ENCODE measurements at places on chromosomes 2 and 18. TPM values are rescaled to one million over a fixed set of nuclear protein-coding genes. Genes with fewer than 3 reads are reported as not detected.

- DNase-seq: no peak
Measured at GRCh38 chr2:232549655-232550353, 553 bp downstream of the TIGD1 start.

- DNase-seq: no peak
Measured at GRCh38 chr2:105886687-105887086, 142.0 kb downstream of the NCK2 start.

- no peak for DNase-seq
Measured at GRCh38 chr18:68234131-68234530, 480.8 kb downstream of the TMX3 start.

- DNase-seq: no peak
Measured at GRCh38 chr2:197107291-197108269, 181.1 kb upstream of the PGAP1 start.

IRS1 gene
- 40.0 TPM for total RNA-seq

GRCh38 chr2:200756618-200757321 is 54.9 kb upstream of the BZW1 start:
- DNase-seq: no peak

DNA sequence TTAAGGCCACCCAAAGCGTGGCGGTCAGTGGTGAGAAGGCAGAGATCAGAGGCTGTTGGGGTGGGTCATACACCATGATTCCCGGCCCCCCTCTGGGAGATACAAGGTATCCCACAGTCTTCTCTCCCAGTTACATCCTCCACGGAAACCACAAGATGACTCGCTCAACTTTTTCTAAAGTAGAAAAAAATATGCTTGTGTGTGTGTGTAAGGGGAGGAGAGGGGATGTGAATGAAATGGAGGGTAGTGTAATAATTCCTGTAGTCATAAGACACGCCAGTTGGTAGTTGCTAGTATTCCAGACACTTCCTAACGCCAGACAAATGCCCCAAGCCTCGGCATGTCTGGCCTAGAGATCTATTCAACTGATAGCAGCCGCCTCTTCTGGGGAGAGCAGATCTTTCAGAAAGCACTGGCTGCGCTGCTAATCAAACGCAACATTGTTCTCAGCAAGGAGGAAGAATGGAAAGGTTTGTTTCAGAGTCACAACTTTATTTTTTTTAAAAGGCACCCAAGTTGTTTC is 143.5 kb downstream of the TGIF1 start:
- DNase-seq: no peak

CMPK2 gene
- total RNA-seq: 7.5 TPM

CFAP221 gene
- 2.8 TPM for total RNA-seq
